ENCODE measurements at places on chromosomes 1 and 21.

GRCh38 chr1:235910357-235911299, 43.9 kb upstream of the LYST start:
- DNase-seq = no peak

GRCh38 chr21:15686506-15686905, 43.3 kb upstream of the USP25 start:
- no peak for DNase-seq

DNA sequence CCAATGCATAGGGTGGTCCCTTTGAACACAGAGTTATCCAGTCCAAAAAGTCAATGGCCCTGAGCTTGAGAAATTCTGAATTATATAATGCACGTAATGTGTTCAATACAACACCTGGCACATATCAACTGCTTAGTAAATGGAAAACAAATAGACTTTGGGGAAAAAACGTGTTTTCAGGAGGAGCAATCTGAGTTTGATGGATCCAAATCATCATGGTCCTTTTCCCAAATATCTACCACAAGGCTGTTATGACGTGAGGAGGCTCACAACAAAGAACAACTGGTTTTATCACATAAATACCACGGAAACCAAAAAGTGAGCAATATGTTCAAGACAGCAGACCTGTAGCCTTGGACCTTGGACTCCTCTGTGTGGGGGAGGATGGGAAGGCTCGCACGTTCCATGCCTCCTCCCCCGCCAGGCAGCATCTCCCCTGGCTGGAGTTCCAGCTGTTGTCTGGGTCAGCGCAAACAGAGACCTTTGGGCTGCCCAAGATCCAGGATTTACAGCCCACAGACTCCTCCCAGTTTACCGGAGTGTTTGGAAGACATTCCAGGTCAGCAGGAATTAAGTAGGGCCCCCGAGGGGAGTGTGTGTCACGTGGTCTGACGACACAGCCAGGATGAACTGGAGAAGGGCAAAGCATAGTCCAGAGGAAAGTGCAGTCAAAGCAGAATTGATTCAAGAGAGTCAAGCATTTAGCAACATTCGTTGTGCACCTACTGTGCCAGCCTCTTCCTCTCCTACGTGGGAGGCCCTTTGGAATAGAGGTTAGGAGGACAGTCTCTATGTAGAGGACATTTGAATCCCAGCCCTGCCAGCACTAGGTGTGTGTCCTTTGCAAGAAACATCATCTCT, 32.2 kb upstream of the MED18 start:
- DNase-seq = no peak

GRCh38 chr1:88736633-88737248, 52.7 kb downstream of the PKN2 start:
- DNase-seq = no peak

DNA sequence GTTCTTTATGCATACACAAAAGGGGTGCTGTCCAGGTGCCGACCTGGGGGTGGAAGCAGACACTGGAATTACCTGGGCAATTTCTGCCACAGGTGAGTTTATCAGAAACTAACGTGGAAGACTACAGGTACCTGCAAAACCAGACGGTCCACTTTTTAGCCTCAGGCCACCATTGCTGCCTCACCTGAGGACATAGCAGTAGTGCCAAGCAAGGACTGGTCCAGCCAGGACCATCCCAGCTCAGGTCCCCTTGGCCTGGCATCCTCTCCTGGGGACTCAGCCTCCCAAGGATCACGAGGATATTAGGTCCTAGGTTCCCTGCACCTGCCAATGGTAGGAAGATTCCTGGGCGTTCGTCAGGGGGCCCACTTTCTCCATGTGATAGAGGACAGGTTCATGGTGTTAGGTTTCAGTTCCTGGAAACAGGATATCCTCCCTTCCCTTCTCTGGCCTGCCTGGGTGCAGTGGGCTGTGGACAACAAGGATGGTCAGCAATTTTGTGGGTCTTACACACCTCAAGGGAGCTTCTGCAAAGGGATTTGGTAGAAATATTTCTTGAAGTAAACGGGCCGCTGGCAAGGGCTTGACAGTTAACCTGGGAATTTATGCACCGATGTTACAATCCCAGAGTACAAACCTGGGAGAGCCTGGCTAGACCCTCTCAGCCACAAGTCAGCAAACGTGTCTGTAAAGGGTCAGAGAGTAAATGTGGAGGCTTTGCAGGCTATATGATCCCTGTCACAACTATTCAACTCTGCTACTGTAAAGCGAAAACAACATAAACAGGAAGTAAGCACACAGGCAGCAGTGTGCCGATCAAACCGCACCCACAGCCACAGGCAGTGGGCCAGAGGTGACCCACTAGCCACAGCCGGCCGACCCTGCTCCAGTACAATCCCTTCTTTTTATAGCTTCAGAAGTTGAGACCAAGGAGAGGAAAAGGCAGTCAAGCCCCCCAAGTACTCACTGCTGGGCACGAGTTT, 71.4 kb upstream of the RAB4A start:
- no peak for DNase-seq

DNA sequence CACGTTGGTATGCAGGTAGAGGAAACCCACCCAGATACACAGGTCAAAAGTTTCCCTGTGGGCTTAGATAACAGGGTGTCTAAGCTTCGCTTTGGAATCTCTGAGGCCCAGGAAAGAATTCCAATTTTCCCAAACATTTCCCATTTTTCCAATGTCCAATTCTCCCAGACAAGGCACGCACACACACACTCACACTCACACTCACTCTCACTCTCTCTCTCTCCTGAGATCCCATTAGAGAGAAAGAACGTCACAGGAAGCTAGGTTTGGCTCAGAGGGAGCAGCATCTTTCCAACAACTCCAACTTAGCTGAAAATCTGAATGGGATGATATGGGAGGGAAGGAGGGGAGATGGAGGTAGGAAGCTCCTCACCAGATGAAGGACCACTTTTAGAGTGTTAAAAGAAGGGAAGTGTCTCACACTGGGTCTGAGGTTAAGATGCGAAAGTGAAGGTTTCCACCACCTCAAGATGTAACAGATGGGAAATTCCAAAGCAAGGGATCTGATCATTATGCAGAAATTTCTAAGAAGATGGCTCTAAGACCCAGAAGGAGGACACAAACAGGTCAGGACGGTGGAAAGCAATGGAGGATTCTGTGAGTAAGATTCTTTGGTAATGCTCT, 63.5 kb downstream of the GNG12 start:
- DNase-seq = no peak

DNA sequence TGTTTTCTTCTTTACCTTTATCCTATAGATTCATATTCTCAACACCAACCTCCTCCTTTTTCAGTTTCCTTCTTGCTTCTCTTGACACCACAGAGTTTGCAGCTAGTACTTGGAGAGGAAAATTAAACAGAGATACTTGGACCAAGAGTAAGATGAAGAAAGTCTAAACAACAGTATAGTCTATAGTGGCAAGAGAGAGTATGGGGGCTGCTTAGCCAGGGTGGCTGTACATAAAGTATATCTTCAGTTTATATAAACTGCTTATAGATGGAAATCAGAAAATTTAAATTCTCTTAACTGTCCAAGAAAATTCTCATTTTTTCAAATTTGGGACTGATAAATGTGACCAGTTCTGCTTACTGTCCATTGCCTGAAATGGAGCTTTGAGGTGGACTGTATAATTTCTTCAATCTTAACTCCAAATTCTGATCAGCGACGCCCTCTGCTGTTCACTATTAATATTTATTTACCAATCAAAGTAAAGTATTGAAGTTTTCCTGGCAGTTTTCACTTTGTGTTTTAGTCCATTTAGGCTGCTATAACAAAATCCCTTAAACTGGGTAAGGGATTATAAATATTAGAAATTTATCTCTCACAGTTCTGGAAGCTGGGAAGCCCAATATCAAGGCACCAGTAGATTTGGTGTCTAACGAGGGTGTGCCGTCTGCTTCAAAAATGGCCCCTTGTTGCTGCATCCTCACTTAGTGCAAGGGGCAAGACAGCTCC, 14.8 kb upstream of the METTL18 start:
- no peak for DNase-seq

DNA sequence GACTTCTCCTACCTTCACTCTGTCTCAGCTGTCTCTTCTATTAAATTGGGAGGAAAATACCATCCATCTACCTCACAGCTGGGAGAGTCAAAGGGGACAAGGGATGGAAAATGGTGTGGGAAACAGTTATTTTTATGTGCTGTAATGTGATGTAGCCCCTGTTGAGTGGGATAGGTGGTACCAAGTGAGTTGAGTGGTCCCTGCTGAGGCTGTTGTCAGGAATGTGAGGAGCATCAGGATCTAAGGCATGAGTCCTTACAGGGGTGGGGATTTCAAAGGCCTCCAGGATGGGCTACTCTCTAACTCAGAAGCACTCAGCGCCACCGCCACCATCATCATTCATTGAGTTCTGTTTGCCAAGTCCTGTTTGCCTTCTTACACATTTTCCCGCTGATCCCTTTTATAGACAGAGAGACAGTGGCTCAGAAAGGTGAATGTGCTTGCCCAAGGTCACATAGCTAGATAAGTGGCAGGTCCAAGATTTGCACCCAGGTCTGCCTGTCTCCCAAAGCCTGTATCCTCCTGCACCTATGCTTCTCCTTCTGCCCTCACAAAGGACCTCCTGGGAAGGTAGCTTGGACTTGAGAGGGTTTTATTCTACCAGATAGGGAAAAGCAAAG, 4.6 kb upstream of the ID3 start:
- no peak for DNase-seq

DNA sequence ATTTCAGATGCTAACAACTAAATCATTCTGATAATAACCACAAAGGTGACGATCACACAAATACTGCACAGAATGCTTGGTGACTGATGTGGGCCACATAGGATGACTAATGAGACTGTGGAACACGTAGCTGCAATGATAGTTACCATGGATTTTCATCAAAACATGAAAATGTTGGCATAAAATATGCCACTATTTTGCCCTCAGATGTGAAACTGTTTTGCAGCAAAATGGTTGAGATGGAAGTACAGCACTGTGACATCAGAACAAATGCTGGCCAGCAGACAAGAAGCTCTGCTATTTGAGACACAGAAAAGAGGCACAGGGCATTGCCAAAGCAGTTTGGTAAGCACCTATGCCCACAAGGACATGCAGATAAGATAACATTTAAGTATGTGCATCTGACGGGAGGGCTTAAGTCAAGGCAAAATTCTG, 83.8 kb downstream of the NIBAN1 start:
- peak; percentile 17 for DNase-seq

- no peak for DNase-seq
These were observed 209.7 kb upstream of the VAMP3 start for GRCh38 chr1:7561331-7561921.

GRCh38 chr1:205613854-205614412, 17.9 kb downstream of the ELK4 start:
- no peak for DNase-seq

DNA sequence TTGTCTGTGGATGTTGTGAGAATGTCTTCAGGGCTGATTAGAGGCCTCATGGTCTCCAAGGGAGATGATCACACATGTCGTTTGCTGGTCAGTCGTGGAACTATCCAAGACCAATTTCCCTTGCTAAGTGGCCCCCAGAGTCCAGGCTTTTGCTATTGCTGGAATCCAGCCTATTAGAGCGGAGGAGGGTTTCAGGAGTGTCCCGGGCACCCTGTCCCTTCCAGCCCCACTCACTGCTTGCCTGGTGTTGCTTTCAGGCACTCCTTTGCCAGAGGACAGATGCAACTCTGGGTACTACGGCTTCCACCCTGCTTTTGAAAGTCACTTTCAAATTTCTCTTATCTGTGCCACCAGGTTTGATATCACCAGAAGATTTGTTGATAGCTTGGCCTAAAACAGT, 149.1 kb downstream of the NOS1AP start:
- no peak for DNase-seq

GRCh38 chr1:14733048-14733778, 134.7 kb downstream of the KAZN start:
- no peak for DNase-seq

GRCh38 chr1:5638582-5638981, 353.6 kb downstream of the NPHP4 start:
- no peak for DNase-seq

GRCh38 chr1:234143681-234144080, 229.6 kb upstream of the COA6 start:
- DNase-seq = no peak

DNA sequence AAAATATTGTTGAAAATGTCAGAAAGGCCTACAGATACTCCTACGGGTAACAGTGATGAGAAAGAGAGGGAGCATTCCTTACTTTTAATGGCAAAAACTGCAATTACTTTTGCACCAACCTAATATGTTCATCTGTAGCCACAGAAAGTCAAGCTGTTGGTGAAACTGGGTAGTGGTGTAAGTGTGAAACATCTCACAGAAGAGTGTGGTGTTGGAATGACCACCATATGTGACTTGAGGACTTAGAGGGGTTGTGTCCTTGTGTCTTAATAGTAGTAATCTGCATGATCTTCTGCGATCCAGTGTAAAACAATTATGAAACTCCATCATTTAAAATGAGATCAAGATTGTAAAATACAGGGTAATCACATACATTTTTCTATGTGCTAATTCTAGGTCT, 320.7 kb downstream of the ADGRL2 start:
- DNase-seq = no peak

DNA sequence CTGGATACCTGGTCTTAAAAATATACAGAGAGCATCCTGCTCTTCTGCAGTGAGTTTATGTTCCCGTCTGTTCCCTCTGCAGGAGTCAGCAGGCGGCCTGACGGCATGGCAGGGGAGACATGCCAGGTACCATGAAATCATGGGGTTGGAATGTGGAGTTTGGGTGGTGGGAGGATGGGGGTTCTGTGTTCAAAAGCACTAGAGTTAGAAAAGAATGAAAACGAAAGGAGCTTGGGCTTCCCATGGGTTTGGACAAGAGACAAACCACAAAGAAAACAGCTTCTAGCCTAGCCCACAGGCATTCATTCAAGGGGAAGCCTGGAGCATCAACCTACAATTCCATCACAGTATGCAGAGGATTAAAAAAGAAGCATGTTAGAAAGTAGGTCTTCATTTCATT, 59.9 kb downstream of the WARS2 start:
- DNase-seq = no peak

GRCh38 chr1:244788493-244789275, 46.8 kb upstream of the COX20 start:
- no peak for DNase-seq

DNA sequence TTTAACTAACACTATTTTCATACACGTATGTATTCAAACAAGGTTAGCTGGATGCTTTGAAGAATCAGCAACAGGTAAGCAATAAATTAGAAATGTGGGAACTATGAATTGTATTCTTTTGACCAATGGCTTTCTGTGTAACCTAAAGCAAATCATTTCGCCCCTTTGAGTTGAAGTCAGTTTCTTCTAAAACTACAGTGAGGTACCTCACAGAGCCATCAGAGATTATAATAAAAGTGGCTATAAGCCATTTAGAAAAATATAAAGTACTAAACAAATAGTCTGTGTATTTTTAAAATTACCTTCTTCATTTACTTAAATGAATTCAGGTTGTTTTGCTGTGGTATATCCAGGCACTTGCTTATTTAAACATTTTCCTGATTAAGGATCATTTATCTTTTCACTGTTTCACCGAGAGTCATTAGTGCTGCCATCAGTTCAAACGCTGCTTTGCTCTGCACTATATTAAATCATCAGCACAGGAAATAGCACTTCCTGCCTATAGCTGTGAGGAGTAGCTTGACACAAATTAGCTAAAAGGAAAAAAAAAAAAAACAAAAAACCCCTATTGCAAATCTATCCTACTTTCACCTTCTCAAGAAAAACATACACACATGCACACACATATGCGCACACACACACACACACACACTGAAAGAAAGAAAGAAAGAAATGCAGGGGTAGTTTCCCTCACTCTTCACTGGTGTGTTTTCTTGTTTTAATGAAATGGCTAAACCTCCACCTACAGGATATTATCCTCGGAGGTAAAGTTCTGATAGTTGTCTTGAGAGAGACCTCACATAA, 39.8 kb upstream of the C1orf105 start:
- no peak for DNase-seq

- no peak for DNase-seq
These were observed 298.3 kb downstream of the ASTN1 start for GRCh38 chr1:176866011-176866714.

- no peak for DNase-seq
These were observed 70.0 kb upstream of the MRPS6 start for GRCh38 chr21:34003428-34003827.

Data from stimulated activated CD4-positive, alpha-beta T cell treated with anti-CD3 and anti-CD28 coated beads, Interleukin-1b, Interleukin-23, amount 100 ng/mL, for 1 hour (primary cell).